ENCODE measurements at places on chromosomes 3 and 15. TPM values are rescaled to one million over a fixed set of nuclear protein-coding genes. Genes with fewer than 3 reads are reported as not detected.
A peak's percentile ranks its signal among the peaks of the same experiment; 100 is the strongest.

Gene ZFAND6
- total RNA-seq = 329 TPM

Gene CPB1
- not detected for total RNA-seq

DNA sequence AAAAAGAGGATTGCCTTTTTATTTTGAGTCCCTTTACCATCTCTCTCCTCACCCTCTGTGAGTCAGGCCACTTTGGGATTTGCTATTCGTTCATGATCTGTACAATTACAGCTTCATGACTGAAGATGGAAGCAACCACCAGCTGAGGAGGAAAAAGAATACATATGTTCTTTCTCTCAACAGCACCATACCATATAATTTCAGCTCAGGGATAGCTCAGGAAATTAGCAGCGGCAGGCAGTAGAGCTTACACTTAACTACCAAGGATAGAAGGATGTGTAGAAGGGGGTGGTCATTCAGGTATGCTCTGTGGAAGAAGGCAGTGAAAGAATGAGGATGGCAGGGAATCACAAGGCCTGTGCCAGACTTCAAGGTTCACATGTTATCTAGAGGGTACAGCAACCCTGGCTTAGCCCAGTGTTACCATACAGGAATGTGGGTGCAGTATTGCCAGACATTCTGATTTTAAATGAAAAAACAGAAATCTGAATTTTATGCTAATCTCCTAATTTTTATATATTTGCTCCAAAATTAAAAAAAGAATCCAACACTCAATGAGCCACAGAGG, 17.9 kb downstream of the PLS1 start:
- H3K4me1 ChIP-seq = no peaks in the 10 kb centered on the region
- no peaks in the 10 kb centered on the region for H3K36me3 ChIP-seq
- no peak for DNase-seq
- no peak overlapping the region for H3K27ac ChIP-seq
- H3K27me3 ChIP-seq = no peaks in the 10 kb centered on the region

- no peaks in the 10 kb centered on the region for H3K36me3 ChIP-seq
- H3K4me3 ChIP-seq = no peak overlapping the region
- no peak for DNase-seq
- H3K27me3 ChIP-seq = no peaks in the 10 kb centered on the region
- peaks cover 28% of the 10 kb centered on the region for H3K4me1 ChIP-seq
These were observed 51.9 kb downstream of the STARD5 start for GRCh38 chr15:81271761-81272644.

DNA sequence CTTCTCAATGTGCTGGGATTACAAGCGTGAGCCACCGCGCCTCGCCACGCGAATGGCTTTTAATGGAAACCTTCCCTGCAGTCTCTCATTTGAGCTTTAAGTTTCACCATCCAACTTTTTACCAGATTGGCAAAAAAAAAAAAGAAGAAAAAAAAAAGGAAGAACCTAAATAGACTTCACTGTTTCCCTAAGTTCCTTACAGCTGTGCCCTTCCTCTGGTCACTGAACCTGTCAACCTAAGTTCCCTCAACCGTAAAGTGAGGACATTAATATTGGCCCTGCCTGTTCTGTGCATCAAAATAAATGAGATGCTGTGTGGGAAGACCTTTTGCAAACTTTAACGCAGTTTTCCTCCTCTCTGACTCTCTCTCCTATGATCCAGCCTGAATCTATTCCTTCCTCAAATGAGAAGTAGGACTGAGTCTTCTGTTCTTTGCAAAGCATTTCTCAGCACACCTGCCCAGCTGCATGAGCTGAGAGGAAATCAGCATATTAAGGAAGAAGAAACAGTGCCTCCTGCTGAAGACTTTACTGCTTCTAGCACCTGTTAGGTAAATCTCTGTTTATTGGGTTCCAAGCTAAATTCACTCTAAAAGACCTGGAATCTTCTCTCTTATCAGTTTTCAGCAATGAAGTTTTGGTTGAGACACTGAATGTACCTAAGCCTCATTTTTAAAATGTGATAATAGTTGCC, 99.6 kb upstream of the ETV5 start:
- peaks cover 17% of the 10 kb centered on the region for H3K27me3 ChIP-seq
- H3K4me1 ChIP-seq = peaks cover 19% of the 10 kb centered on the region
- H3K36me3 ChIP-seq = no peaks in the 10 kb centered on the region
- no peak for DNase-seq
- no peak overlapping the region for H3K27ac ChIP-seq

DNA sequence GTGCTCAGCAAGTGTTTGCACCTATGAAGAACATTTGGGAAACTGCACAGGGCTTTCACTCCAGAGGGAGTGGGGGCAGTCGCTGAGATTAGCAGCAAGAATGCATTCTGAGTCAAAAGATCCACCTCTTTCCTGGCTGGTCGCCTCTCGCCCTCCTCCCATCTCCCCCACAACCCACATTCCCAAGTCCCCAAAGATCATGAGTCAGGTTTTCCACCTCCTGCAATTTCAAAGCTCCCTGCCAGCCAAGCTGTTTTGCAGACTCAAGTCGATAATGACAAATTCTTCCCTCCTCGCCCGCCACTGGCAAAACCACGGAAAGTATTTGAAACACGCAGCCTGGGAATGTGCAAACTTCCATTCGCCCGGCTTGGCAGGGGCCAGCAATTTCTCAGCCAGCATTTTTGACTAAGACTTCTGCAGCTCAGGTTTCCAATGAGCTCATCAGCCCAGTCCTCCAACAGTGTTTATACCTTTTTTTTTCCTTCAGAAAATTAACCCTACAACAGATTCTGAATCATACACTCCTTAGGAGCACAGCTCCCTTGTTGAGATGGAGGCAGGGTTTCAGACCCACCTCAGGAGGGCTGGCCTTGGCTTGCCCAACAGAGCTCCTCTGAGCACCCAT, 181.4 kb downstream of the SMAD6 start:
- no peaks in the 10 kb centered on the region for H3K36me3 ChIP-seq
- DNase-seq = peak; percentile 68
- H3K27me3 ChIP-seq = no peaks in the 10 kb centered on the region

- H3K4me1 ChIP-seq = peaks cover 5% of the 10 kb centered on the region
- H3K27me3 ChIP-seq = no peaks in the 10 kb centered on the region
- DNase-seq = no peak
- H3K36me3 ChIP-seq = no peaks in the 10 kb centered on the region
- H3K27ac ChIP-seq = no peak overlapping the region
These were observed 40.4 kb downstream of the EBLN2 start for GRCh38 chr3:73101881-73102280.

DNA sequence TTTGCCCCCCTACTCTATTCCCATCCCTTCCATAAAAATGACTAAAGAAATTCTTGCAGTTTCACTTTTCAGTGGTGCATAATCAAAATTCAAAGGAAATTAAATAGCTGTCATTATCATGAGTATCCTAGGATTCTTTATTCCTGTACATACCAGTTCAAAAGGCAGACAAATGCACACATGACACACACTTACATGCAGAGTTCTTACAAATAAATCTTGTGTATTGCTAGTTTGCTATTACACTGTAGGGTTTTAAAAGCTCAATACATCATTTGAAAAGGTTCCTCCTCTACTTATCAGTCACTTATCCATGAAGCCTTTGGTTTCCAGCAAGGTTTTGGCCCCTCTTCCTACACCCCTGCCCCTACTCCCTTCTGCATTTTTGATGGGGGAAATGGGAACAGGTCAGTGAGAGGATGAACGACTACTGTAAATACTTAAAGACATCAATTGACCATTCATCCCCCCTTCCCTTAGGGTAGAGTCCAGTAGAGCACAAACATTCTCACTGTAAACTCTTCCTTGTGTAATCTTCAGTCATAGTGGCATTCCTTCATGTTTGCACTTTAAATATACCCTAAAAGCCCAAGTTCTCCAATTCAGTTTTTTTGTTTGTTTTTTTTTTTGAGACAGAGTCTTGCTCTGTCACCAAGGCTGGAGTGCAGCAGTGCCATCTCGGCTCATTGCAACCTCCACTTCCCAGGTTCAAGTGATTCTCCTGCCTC, 92.6 kb downstream of the SUCLG2 start:
- H3K27me3 ChIP-seq = no peaks in the 10 kb centered on the region
- H3K36me3 ChIP-seq = no peaks in the 10 kb centered on the region
- no peak overlapping the region for H3K4me3 ChIP-seq

DNA sequence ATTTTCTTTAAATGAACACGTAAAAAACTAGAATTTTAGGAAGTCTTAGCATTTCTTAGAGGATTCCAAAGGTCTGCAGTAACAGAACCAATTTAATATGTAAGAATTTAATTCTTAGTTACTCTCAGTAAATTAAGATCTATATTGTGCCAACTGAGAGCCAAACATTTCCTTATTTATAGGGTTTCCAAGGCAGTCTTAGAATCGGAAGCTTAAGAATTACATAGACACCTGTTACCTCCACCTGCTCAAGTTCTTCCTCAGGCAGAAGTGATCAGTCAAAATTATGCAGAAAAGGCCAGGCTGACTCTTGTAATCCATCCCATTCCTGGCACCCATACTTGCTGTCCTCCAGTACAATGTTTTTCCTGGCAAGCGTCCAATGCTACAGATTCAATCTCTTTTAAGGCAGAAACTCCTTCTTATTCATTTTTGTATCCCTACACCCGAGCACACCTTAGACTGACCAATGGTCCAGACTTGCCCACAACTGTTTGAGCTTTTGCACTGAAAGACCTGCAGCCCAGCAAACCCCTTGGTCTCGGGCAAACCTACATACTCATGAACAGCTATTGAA, 64.3 kb downstream of the NCEH1 start:
- no peaks in the 10 kb centered on the region for H3K4me1 ChIP-seq
- H3K27ac ChIP-seq = no peak overlapping the region
- H3K27me3 ChIP-seq = no peaks in the 10 kb centered on the region
- no peak for DNase-seq
- H3K36me3 ChIP-seq = no peaks in the 10 kb centered on the region
- no peak overlapping the region for H3K4me3 ChIP-seq

Measured in neural progenitor cell (in vitro differentiated cells).